ENCODE measurements at places on chromosomes 12 and 14.

DNA sequence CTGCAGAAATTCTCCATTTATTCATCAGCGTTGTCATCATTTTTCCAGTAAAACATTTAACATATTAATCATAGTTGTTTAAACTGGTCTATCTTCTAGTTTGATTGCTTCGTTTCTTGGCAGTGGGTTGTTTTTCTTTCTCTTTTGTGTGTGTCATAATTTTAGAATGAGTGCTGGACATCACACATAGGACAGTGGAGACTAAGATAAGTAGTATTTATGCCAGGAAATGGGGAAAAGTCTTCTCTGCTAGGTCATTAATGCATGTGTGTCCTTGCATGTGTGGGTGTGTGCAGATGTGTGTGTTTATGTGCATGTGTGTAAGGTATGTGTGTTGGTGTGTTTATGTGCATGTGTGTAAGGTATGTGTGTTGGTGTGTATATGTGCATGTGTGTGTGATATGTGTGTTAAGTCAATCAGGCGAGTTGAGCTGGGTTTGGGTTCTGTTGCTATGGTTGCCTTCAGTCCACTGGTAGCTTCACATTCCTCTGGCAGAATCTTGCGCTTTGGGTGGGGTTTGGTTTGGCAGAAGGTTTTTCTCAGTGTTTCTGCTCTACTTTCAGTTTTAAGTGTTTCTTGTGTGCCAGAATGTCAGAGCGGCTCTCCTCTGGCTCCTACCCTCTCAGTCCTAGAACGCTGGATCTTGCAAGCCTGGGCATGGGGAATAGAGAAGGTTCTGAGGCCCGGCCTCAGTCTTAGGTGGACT is 7.8 kb upstream of the ADGRD1 start:
- DNase-seq = no peak

- DNase-seq = no peak
These were observed 16.5 kb upstream of the HNF1A start for GRCh38 chr12:120961604-120962531.

DNA sequence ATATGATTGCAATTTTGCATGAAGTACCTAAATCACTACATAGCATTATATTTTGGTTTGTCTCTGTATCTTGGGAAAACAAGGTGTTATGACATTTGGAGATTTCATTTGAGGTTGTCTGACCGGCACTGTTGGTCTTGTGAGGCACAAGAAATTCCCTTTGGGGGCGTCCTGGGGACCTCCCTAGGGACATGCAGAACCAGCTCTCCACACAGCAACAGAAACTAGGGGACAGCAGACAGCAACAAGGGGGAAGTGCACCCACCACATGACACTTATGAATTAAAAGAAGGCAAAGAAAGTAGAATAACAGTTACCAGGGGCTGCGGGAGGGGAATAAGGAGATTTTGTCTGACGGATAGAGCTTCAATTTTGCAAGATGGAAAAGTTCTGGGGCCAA is 14.4 kb downstream of the DDX54 start:
- DNase-seq = no peak

DNA sequence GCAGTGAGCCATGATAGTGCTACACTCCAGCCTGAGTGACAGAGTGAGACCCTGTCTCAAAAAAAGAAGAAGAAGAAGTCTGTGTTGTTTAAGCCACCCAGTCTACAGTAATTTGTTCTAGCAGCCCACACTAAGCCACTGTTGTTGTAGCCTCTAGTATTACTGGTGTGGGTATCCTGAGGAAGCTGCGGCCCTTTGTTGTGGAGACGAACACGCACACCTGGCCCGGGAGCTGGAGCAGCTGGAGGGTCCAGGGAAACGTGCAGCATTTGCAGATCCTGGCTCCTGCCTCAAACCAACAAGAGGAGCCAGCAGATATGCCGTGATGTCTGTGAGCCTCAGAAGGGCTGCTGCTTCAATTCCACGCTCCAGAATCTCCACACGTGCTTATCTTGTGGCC is 65.3 kb downstream of the MAP1LC3B2 start:
- DNase-seq = no peak

- no peak for DNase-seq
These were observed 1226.7 kb downstream of the FLRT2 start for GRCh38 chr14:86756521-86757190.

- DNase-seq = no peak
These were observed 135.9 kb upstream of the MDM1 start for GRCh38 chr12:68468036-68468435.

DNA sequence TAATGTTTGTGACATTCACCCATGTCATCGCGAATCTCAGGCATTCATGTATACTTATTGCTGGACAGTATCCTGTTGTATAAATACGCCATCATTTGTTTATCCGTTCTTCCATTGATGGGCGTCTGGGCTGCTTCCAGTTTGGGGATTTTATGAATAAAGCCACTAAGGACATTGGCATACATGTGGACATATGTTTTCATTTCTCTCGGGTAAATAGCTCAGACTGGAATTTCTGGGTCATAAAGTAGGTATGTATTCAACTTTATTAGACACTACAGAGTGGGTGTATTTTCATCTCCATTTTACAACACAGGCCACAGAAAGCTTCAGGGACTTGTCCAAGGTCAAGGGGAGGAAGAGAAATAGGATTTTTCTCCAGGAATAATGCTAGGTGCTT is 48.9 kb downstream of the HRK start:
- no peak for DNase-seq

GRCh38 chr14:104137297-104138097 is 890 bp upstream of the KIF26A start:
- DNase-seq = peak; percentile 35

GRCh38 chr12:85405262-85405661 is 125.2 kb downstream of the ALX1 start:
- DNase-seq = no peak

- DNase-seq = no peak
These were observed 2.2 kb upstream of the BATF start for GRCh38 chr14:75519826-75520728.

DNA sequence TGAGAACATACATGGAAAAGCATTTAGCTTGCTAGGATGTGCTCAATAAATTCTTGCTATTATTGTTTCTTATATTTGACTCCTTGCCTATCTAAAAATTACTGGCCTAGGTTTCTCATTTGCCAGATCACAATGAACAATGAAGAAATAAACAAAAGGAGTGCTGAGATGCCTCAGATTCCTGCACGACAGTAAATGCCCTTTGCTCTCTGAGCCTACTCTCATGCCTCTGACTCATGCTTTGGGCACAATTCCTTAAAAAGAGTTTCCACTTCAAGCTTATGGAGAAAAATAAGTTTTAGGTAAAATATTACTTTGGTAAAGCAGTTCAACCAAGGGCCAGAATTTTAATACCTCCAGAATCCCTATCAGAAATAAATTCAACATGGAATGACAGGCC is 30.9 kb downstream of the GRIN2B start:
- DNase-seq = no peak

- no peak for DNase-seq
These were observed 172.5 kb upstream of the FOXN3 start for GRCh38 chr14:89589400-89590118.

Data from stimulated activated CD4-positive, alpha-beta T cell treated with anti-CD3 and anti-CD28 coated beads, TNF-alpha, amount 100 ng/mL, for 24 hours (primary cell).